ENCODE measurements at places on chromosomes 1 and 21.

GRCh38 chr1:172973424-172973823 lies 77.3 kb downstream of the TNFSF18 start:
- no peak for DNase-seq

DNA sequence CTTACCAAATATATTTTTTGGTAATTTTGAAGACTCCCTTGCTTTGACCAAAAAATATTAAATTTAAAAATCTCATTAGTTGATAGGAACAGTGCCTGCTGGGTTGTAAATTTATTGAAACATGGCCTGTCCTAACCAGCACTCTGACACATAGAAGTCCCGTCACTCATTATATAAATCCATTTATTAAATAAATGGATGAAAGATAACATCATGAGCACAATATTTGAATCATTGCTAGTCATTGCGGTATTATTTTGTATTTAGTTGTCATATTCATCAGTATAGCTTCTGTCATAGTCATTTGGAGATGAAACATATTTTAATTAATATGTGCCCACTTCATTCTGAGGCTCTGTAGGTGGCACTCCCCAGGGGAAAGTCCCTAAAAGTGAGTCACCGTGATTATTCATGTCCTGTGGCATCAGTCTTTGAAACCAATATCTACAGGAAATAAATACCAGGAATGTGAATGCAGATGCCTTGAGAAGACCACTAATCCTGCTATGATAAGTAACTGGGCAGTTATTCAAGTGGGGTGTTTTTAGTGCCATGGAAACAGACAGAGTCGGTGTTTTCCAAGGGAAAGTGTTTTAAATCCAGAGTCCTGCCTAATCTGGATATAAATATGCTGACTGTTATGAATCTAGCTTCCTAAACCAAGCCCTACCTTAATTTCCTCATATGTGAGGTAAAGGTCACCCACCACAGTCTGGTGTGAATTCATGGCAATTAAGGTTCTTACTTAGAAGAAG lies 302.0 kb downstream of the DUSP10 start:
- no peak for DNase-seq

- no peak for DNase-seq
These were observed 89.8 kb downstream of the MAN1C1 start for GRCh38 chr1:25706146-25707089.

DNA sequence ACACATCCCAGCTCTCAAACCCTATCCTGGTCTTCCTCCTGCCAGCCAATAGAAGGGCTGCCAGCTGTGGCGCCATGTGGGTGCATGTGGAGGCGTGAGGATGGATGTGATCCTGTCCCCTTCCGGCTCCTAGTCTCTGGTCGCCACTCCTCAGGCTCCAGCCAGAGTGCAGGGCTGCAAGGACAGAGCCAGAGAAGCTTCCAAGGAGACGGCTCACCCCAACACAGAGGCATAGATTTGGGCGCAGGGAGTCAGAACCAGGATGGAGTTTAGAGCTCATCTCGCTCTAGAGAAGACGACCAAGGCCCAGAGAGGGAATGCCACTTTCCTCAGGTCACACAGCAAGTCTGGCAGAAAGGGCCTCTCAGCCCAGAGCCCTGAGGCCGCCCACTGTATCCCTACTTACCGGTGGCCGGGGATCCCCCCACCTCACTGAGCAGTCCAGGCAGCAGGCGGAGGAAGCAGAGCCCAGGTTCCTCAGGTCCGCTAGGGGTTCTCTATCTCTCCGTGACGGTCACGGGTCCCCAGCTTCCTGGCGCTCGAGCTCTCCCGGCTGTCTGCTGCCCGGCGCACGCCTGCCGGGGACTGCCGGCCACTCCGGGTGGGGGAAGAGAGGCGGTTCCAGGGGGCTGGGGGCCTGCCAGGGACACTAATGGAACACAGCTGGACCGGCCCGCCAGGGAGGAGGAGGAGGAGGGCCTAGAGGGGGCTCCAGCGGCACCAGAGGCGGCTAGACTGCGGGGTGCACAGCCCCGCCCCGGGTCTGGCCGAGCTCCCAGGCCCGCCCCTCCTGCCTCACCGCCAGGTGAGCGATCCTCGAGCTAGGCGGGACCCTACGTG lies at the start of gene COL16A1:
Gene COL16A1, minus strand, starts transcription at position 587 of the 840 bp plus-strand sequence. CDS start 1,824 bp downstream, outside the sequence.
- no peak for DNase-seq

GRCh38 chr1:225747566-225747965 lies 30.1 kb upstream of the SRP9 start:
- no peak for DNase-seq

GRCh38 chr21:45818276-45818903 lies 163.2 kb upstream of the COL6A1 start:
- no peak for DNase-seq

DNA sequence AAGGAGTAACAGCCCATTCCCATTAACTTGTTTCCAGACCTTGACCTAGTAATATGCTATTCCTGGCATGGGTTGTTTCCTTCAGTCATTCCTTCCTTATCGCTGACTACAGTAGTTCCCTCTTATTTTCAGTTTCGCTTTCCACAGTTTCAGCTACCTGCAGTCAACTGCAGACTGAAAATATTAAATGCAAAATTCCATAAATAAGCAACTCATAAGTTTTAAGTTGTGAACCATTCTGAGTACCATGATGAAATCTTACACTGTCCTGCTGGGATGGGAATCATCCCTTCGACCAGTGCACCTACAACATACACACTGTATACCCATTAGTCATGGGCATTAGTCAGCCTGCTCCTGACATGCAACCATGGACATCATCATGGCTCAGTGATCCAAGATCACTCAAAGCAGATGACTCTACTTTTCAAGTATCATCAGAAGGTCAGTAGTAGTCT lies 66.7 kb downstream of the CCDC30 start:
- DNase-seq = no peak

DNA sequence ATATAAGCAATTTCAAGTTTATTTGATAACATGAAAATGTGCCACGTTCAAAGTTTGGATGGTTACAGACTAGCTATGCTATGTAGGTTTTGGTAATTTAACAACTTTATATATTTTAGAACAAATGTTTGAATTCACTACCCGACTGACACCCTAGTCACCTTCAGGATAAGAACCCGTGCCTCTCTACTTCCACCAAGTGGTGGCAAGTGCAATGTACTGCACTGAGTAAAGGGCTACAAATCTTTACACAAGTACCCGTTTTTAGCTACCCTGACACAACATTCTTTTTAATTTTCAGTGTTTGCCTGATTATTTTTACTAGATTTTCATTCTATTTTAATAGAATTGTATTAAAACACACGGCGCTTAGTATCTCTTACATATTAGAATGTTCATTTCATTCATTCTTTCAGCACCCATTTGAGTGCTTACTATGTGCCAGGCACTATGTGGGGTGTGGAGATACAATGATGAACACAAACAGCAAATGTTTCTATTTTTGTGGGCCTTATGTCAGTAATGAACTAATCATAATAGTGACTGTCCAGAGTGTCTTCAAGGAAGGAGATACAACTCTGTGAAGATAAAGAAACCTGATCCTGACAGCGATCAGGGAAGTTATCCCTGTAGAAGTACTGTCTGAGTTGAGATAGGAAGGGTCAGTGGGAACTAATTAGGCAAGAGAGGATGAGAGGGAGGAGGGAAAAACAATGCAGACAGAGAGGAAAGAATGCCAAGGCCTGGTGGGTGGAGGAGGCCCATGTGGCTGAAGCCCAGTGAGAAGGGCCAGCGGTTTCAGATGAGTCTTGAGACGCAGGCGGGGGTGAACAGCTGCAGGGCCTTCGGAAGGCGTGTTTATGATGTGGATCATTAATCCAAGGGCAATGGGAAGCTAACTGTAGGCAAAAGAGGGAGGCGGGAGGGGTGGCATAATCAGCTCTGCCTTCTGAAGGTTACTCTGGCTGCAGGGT lies 3.8 kb downstream of the LCA5L start:
- DNase-seq = peak; percentile 51

- DNase-seq = no peak
These were observed 170.4 kb upstream of the NR5A2 start for GRCh38 chr1:199857108-199857507.

- DNase-seq = peak; percentile 59
These were observed 10.9 kb upstream of the C4BPB start for GRCh38 chr1:207077470-207078377.

GRCh38 chr1:145827966-145828365 lies 4.0 kb downstream of the POLR3C start:
- DNase-seq = no peak

GRCh38 chr1:55860798-55861519 lies 645.8 kb upstream of the USP24 start:
- no peak for DNase-seq

GRCh38 chr21:42550817-42551216 lies 37.2 kb downstream of the SLC37A1 start:
- DNase-seq = no peak

DNA sequence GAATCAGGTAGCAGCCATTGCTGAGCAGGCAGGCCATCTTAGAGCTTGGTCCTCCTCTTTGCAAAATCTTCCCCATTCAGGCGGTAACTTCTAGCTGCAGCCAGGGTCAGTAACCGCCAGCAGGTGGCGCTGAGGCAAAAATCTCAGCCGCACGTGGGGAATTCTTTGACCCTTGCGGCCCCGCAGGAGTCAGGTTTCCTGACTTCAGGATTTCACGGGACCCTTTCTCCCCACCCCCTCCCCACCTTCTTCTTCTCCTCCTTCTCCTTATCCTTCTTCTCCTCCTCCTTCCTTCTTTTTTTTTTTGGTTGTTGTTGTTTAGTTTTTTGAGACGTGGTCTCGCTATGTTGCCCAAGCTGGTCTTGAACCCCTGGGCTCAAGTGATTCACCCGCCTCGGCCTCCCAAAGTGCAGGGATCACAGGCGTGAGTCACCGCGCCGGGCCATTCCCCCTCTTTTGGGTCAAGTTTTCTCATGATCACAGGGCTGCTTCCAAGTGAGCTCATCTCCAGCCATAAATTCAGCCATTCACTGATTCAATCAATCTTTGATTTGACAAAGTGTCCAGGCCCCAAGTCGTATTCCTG lies 33.4 kb upstream of the TENT5B start:
- peak; percentile 55 for DNase-seq

- no peak for DNase-seq
These were observed 24.9 kb downstream of the HMCN1 start for GRCh38 chr1:185759061-185759460.

DNA sequence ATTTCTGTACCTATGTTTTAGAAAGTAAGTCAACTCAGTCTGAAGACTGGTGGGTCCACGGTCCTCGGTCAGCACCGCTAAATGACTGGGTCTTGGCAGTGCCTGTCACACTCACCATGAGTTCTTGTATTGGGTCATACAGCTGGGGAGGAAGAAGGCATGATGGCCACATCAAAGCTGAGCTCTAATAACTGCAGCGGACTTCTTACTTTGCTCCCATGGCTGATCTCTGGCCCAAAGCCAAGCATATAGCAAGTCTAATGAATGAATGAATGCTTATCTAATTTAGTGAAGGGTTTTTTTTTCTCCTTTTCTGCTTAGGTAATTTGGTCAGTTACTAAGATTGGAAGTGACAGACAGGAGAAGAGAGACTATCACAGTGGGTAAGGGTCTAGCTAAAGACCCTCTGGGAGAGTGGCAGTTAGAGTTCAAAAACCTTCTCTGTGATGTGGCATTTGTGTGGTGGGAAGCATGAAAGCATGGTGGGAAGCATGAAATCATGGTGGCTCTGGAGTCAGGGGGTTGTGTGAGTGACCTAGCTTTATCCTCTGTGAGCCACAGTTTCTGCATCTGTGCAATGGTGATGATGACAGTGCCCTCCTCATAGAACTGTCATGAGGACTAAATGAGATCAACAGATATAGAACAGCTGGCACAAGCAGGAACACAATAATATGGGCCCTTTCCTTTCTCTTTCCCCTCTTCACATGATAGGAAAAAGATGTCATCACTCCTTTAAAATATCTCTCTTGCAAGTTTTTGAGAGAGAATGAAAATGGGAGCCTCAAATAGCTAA lies 78.9 kb upstream of the JAK1 start:
- no peak for DNase-seq

- peak; percentile 59 for DNase-seq
These were observed 35.6 kb upstream of the ID3 start for GRCh38 chr1:23594927-23595353.

- no peak for DNase-seq
These were observed 5.5 kb downstream of the CEPT1 start for GRCh38 chr1:111145542-111145941.

DNA sequence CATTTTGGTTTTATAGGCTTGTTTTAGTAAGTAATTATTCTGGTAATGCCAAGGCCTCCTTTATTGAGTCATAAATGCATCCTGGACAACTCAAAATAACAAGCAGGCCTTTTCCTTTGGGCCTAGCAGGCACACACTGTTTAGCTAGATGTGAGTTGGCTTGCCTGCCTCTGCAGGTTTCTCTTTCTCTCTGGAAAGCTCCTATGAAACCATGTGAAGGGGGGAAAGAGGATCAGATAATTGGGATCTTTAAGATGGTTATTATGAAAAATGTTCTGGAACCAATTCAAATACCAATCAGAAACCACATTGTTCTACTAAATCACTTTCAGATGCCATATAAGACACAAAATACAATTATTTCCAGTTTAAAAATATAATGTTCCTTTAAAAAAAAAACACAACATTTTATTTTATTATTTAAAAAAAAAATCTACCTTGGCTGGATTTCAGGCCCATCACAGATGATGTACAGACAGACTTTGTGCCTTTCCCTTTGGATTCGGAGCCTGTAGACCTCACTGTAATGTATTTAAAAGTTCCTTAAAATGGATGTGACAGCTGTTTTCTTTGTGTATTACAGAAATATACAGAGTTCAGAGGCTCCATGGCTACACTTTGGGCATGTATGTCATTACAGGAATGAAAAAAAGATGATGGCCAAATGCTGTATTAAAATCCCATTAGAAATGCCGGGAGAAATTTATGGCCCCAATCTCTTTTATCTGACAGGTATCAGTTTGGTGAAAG lies 80.2 kb downstream of the NTMT2 start:
- no peak for DNase-seq

DNA sequence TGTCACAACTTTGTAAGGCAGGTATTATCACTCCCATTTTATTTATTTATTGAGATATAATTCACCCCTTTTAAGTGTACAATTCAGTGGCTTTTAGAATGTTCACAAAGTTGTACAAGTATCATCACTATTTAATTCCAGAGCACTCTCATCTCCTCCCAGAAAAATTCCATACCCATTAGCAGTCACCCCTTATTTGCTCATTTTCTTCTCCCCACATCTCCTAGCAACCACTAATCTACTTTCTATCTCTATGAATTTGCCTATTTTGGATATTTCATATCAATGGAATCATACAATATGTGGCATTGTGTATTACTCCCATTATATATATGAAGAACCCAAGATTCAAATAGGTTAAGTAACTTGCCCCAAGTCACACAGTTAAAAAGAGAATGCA lies 7.0 kb downstream of the DSTYK start:
- no peak for DNase-seq

- DNase-seq = no peak
These were observed 127.2 kb downstream of the ZSCAN20 start for GRCh38 chr1:33599516-33600115.

- DNase-seq = no peak
These were observed 1471.7 kb upstream of the B3GALT2 start for GRCh38 chr1:194658090-194658439.

- no peak for DNase-seq
These were observed 35.9 kb downstream of the VTCN1 start for GRCh38 chr1:117174851-117175250.

Measured in BE2C (cell line).